ENCODE measurements at places on chromosomes 5 and 9.
A peak's percentile ranks its signal among the peaks of the same experiment; 100 is the strongest.

- no peak for DNase-seq
Measured at GRCh38 chr5:179255527-179256327, 89.5 kb downstream of the ADAMTS2 start.

DNA sequence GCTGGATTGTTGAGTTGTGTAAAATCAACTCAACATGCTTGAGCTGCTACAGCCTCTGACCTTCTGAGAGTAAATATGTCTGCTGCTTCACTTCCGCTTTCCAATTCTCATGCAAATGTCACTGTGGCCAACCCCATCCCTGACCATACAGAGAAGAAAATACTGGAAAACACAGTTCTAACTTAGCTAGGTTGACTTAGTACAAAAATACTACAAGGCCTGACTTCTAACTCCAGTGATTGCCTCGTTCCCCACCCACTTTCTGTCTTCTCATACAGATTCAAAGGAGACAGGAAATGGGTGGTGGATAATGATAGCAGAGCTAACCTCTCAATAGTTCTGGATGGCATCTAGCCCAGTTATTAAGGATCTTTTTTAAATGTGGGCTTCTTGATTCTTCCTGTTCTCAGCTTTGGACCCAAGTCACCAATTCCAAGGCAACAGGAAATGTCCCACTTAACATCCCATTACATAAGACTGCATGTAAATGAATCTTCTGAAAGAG is 226.6 kb upstream of the SLC24A2 start:
- no peak for DNase-seq

DNA sequence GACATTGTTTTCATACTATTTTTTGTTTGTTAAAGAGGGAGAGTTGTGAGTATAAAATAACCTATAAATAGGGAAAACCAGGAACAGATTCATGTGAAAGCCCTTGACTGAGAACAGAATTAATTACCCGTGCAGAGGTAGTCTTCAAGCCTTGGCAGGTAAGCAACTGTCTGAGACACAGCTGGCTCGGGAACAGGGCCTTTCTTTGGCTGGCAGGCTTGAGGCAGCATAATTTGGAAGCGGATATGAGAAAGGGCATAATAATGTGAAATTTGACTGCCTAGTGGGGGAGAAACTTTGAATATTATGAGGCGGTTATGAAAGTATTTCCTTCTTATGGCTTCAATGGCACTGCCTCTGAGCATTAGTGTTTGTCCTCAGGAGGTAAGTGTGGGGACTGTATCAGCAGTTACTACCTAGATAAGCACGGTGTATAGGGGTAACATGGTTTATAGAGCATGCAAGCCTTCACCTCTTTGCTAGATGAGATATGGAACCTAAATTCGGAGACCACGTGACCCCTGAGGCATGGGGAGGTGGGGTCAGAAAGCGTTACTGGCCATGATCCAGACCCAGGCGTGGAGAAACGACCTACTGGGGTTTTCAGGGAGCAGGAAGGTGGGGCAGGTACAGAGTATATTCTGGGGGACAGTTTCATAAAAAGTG is 210.2 kb upstream of the GAS1 start:
- DNase-seq: peak; percentile 71

DNA sequence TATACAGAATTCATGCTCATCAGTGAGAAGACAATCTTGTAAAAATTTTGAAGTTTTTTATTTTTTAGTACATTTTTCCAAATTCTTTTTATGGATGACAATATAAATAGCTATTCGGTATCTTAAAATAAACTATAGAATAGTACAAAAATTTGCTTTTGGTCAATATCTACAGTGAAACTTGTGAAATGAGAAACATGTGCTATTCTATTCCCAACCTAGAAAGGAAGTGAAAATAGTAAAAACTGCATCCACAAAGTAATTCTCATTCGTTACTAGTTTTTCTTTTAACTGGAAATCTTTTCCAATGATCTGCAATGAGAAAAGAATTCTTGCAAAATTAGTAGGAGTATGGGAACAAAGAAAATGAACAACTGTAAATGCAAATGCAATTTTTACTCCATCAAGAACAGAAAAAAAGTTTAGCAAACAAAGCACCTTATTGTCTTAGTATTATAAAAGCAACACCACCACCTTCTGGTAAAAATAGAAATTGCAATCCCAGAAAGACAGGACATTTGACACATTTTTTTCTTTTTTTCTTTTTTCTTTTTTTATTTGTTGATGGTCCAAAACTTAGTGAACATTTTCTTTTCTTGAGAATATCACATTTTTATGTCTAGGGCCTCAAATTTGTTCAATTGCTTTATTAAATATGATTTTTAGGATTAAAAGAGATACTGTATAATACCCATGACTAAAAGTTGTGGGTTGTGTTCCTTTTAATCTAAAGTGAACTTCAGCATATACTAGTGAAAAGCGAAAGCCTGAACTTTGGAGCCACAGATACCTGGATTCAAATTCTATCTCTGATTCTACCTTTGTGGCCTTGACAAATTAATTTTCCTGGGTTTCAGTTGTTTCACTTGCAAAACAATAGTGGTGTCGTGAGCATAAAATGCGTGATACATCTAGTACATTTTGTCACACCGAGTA is 72.3 kb downstream of the SLCO4C1 start:
- DNase-seq: peak; percentile 36

DNA sequence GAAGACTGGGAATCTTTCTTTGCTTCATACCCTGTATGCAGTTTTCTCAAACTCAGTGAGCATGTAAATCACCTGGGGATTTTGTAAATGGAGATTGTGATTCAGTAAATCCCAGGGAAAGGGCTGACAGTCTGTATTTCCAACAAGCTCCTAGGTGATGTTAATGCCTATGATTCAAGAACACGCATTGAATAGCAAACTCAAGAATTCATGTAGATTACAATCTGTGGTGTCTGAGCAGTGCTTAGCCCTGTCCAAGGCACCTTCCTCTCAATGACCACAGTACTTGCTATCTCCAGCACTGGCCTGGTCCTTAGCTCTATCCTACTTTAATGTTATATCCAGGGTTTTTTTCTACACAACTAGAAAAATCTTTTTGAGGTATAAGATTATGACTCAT is 721.4 kb upstream of the MEF2C start:
- no peak for DNase-seq

- DNase-seq: no peak
Measured at GRCh38 chr9:96173640-96174039, 128.3 kb downstream of the HSD17B3 start.
